ENCODE measurements at places on chromosomes 4 and X.

DNA sequence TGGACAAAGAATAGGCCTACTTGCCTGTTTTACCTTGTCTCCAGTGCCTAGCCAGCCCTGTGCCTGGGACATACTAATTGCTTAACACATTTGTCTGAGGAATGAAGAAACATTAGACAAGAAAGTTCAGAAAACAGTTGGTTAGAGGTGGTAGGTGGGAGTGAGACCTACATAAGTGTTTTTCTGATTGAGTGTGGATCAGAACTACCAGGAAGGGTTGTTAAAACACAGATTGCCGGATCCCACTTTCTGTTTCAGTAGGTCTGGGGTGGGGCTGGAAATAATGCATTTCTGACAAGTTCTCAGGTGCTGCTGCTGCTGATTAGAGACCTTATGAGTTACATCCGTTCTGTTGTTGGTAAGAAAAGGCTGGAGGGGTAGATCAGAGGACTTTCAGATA lies 5.7 kb upstream of the JADE1 start:
- no peak for DNase-seq

DNA sequence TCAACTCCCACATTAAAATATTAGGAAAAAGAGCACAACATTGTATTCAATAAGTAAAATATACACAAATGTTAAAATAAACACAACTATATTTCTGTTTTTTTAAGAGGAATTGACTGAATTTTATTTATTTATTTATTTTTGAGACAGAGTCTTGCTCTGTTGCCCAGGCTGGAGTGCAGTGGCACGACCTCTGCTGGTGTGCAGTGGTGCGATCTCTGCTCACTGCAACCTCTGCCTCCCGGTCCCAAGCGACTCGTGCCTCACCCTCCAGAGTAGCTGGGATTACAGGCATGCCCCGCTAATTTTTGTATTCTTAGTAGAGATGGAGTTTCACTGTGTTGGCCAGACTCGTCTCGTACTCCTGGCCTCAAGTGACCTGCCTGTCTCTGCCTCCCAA lies 31.4 kb downstream of the TEX13A start:
- no peak for DNase-seq

DNA sequence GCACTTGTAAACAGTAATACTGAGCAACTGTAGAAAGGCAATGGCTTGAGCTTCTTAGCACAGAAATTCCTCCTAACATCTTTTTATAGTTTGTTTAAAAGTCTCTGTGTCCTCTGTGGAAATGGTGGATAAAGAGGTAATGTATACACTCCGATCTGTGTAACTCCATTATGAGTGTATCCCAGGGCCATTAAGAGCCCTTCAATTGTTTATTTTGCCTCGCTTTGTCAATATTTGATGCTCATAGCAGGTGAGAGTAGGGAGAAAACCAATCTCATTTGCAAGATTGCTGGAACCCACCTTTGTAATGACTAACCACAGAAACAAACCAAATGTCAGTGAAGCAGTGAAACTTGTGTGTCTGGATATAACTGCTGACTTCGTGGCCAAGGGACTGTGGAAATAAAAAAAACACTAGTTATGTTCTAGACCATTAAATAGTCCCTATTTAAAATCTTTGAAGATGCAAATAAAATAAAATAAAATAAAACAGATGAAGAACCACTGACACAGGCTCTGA lies 598.2 kb upstream of the BOD1L1 start:
- no peak for DNase-seq

- peak; percentile 4 for DNase-seq
Measured at GRCh38 chrX:106300239-106300638, 132.1 kb downstream of the PWWP3B start.

GRCh38 chrX:45747905-45748304 lies 547.2 kb upstream of the DIPK2B start:
- DNase-seq, result no peak

DNA sequence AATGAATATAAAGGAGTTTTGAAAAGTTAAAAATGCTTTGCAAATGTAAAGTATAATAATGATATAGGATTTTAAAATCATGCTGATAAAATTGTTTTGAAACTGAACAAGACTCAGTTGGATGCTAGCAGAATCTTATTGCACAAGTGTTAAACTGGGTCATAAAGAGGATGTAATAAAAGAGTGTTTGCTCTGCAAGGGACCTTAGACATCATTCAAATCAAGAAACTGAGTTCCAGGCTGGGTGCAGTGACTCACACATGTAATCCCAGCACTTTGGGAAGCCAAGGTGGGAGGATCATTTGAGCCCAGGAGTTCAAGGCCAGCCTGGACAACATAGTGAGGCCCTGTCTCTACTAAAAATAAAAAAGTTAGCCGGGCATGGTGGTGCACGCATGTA lies 27.5 kb upstream of the DUSP21 start:
- no peak for DNase-seq

DNA sequence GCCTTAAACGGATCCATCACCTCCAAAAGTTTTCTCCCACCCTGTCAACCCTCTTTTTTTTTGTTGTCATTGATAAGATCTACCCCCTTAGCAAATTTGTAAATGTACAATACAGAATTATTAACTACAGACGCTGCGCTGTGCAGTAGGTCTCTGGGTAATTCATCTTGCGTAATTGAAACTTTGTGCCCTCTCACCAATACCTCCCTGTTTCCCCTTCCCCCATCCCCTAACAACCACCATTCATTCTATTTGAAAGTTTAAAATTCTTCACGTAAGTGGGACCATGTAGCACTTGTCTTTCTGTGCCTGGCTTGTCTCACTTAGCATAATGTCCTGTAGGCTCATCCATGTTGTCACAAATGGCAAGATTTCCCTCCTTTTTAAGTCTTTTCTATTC lies 45.8 kb upstream of the CLDN34 start:
- no peak for DNase-seq

DNA sequence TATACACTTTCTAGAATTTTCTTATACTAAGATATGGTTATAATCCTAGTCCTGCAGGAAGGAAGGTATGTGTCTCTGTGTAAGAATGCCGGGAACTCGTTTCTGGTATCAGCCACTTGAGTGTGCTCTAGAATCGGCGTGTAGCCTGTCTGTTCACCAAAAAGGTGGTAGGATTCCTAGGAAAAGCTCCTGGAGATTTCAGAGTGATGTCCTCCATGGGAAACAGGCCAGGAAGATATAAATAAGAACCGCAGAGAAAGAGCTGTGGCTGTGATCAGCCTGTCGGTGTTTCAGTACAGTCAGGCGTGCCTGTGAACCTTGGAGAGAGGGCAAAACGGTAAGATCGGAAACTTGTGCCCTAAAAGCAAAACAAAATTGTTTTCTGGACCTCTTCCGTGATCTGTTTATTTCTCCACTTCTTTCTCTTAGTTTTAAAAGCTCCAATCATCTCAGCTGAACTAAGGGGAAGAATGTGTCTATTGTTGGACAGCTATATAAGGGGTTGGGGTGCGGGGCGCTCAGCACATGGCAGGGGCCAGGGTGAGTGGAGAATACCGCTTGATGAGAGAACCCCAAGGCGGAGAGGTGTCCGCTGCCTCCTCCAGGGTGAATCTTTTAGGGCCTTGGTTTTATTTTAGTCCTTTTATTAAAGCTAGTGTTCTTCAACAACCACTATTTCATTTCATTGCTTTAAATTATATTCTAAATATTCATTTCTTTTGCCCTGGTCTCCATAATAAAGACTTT lies 303.8 kb upstream of the TENM3 start:
- DNase-seq, result peak; percentile 21

GRCh38 chrX:99371976-99372595 lies 1038.0 kb downstream of the PCDH19 start:
- no peak for DNase-seq

- no peak for DNase-seq
Measured at GRCh38 chr4:106647451-106647850, 278.9 kb upstream of the GIMD1 start.

GRCh38 chr4:966266-967112 lies 6.9 kb downstream of the DGKQ start:
- no peak for DNase-seq

DNA sequence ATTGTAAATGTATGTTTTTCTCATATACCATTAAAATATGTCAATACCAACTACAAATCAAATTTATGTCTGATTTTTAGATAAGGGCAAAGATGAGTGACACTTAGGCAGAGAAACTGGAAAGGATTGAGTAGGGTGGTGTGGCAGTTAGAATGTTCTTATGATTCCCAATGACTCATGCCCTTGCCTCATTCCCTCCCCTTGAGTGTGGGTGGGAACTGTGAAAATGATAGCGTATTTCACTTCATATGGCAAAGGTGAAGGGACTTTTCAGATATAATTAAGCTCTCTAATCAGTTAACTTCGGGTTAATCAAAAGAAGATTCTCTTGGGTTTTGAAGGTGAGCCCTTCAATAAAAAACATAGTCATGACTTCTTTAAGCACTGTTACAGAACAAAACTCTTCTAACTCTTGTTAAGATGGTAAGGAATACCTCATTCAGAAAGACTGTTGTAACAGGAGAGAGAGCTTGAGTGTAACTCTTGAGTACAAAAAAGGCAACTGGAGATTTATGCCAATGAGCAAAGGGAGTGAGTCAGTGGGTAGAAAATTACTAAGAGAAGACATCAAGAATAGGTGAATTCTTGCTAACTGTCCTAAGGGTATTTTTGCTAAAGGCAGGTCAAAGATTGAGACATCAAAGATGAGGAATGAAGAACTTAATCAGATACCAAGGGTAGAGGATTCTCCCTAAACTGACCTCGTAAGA lies 329.5 kb downstream of the KCTD8 start:
- DNase-seq, result peak; percentile 38

DNA sequence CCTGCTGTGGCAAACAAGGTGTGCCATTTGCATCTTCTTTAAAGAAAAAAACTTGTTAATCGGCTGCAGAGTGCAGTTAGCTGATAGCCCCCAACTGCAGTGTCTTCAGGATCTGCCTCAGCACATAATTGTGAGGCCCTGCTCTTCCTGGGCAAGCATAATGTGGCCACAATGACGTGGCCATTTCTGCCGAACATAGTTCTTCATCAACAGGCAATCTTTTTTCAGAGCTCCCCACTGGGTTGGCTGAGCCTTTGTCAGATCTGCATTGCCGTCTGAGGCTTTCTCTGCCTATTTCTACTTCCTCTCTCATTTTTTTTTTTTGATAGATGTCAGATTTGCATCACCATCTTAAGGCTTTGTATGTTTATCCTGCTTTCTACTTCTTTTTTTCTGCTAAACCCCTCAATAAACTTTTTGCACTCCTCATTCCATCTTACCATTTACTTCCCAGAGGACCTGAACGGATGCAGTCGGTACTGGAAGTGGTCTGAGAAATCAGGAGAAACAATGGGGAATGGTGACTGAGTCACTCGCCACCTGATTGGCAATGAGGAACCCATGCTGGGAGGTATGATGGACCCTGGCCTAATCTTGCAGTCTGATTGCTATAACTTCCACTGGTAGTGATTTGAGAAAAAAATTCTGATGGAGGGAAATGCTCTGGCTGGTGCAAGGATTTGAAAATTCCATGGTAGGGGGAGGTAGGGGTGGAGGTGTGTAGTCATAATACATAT lies 21.2 kb upstream of the TAB3 start:
- DNase-seq, result no peak

GRCh38 chr4:73600954-73601353 lies 19.3 kb downstream of the RASSF6 start:
- DNase-seq, result peak; percentile 33

Measured in fibroblast of pulmonary artery (primary cell).